ENCODE measurements at places on chromosomes 11 and 22.

DNA sequence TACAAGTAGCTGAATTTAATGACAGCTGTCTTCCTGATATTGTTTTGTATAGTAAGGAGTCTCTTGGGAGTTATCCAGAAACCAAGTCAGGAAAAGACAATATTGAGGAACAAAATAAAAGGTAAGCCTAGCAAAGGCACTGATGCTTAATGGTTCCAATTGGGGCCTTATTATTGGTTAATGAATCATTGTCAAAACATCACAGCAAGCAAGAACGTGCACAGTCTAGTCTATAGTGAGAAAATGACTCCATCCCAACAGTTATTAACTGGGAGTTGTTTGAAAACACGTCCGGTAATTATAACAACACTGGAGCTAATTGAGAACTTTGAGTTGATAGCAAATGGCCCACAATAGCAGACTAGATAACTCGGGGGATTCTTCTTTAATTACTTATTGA lies 17.7 kb downstream of the BSX start:
- DNase-seq, result no peak

GRCh38 chr11:2669634-2670469 lies 29.9 kb downstream of the KCNQ1OT1 start:
- DNase-seq, result no peak

DNA sequence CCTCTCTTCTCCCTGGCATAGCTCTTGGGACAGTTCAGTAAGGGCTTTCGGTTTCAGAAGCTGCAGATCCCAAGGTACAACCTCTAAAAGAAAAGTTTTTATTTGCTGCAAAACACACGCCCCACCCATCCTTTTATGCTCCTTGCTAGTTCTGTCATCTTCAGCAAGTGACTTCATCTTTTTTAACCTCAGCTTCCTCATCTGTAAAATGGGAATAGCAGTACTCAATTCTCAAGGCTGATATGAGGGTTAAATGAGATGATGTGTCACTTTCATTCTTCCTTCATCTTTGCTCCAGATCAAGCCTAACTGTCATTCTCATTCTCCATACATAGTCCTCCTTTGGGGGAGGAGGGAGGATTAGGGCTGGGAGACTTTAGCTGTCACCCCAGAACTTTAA lies 90.0 kb upstream of the ALX4 start:
- DNase-seq, result no peak

DNA sequence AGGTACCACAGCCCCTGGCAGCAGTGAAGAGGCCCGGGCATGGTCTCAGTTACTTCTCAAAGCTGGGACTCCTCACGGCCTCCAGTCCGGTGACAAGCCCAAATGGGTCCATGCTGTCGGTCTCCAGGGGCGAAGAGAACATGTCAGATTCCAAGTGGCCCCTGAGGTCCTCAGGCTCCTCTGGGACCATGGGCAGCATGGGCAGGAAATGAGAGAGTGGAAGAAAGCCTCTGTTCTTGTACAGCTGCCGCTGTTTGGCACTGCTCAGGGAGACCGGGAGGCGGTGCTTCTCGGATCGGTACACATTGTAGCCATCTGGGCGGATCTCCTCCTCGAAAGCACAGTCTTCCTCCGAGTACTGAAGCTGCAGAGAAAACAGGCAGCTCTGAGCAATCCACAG lies 4.6 kb downstream of the FGF19 start:
- DNase-seq, result no peak

DNA sequence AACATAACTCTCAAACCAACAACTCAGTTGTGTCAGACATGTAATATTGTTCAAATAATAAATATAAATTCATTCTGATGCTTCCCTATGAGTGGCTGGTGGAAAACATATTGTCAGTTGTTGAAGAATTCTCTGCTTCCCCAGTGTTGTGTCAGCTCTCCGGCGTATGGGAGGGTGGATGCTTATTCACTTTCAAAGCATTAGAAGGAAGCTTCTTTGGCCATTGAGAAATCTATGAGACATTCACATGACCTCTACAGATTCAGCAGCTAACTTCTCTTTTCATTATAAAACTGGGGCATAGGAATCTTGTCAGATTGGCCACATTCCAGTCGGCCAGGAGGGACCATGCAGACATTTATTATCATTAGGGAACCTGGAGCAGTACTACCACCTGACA lies 2.9 kb downstream of the OR51V1 start:
- DNase-seq, result no peak

DNA sequence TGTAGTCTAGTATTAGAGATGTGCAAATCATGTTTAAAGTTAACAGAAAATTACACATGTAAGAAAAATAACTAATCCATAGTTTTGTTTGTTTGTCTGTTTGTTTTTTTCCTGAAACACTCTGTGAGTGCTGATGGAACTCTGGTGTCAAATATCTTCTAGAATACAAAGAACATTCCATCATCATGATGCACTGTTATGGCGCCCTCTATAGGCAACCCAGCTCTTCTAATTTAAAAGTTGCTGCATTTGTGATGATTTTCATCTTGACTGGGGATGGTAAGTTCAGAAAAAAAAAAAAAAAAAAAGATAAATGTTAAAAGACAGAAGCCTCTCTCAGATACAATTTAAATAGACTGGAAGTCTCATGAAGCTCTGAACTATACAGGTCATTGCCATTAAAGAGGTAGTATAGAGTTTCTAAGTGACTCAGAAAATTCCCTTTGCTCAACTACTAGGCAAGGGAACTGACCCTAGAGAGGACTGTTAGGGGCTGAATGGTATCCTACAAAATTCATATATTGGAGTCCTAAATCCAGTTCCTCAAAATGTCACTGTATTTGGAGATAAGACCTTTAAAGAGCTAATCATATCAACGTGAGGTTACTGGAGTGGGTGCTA lies 597.2 kb upstream of the ANO3 start:
- no peak for DNase-seq

GRCh38 chr22:40332319-40332781 lies 13.9 kb upstream of the ADSL start:
- DNase-seq, result no peak

DNA sequence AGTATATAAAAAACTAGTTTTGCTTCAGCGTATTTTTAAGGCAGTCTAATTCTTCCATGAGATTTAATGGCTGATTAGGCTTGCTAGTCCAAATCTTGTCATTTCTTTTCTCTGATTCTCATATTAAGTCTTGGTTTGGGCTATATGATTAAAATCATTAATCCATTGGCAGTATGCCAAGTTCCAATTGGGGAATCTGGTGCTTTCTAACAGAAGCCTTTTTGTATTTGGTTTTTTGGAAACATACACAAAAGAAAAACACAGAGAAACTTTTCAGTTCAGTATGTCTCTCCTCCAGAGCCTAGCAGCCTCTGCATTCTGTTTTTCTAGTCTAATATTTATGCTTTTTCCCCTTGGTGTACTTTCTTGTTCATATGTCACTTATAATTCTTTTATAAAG lies 37.9 kb downstream of the SWAP70 start:
- no peak for DNase-seq

- DNase-seq, result no peak
These were observed 66.9 kb upstream of the TTLL12 start for GRCh38 chr22:43253839-43254238.

- no peak for DNase-seq
These were observed 10.5 kb downstream of the FGF3 start for GRCh38 chr11:69808667-69809086.

GRCh38 chr11:74696939-74697675 lies 34.1 kb downstream of the CHRDL2 start:
- no peak for DNase-seq

DNA sequence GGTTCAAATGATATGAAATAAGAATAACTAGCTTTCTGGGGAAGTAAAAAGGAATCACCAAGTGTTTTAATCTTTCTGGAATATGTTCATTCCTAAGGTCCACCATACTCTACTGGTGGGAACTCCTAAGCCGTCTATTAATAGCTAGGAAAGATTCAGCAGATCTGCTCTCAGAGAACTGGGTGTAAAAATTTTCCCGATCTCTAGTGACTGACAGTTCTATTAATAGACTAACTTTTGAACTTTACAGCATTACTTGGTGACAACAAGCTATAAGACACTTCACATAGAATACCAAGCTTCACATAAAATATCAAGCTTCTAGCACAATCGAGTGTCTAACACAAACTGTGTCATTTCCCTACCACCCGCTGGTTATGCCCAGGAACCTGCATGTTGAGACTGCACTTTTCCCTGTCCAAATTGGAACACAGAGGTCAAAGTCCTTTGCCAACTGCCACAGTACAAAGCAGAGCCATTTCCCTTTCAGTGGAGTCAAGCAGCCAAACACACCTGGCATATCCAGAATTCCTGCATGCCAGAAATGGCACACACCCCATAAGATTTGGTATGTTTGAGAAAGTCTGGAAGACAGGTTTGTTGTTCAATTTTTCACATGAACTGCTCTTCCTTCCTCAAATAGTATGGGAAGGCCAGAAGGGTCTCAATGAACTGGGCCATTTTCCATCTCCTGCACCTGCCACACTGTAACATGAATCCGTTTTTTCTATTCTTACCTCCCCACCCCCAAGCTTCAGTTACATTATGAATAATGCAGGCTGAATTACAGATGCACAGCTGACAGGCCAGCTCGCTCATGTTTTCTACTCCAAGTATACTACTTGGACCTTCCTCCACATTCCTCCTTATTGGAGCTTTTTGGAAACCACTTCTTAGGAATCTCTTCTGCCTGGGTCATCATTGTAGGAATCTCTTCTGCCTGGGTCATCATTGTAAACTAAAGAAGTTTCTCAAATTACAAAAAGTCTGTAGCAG lies 3.7 kb downstream of the OSBP start:
- no peak for DNase-seq

GRCh38 chr11:121437018-121437685 lies 15.0 kb upstream of the SORL1 start:
- DNase-seq, result no peak

GRCh38 chr11:997907-998306 lies 38.6 kb downstream of the MUC6 start:
- no peak for DNase-seq

GRCh38 chr11:74220376-74220775 lies 49.3 kb downstream of the PPME1 start:
- no peak for DNase-seq

DNA sequence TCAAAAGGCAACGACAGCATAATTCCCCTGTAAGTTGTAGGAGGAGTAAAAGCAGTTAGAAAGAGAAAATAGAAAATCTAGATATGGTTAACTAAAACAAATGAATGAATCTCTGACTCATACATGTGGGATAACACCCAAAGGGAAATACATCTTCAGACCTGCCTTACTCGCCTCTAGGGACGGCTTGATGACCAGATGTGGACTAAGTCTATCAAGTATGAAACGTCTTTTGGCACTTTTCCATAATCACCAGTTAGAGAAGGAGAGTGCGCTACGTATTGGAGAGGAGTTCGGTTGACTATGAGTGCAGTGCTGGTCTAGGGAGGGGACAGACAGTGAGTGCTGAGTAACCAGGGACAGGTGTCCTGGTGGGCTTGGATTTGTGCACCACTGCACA lies 459.9 kb downstream of the OPCML start:
- no peak for DNase-seq

DNA sequence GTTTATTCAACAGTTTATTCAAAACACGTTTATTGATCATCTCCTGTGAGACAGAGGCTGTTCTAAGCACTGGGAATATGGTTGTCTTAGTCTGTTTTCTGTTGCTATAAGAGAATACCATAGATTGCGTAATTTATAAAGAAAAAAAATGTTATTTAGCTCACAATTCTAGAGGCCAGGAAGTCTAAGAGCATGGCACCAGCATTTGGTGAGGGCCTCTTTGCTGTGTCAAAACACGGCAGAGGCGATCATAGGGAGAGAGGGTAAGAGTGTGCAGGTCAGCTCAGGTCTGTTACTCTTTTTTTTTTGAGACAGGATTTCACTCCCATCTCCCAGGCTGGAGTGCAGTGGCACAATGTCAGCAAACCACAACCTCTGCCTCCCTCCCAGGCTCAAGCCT lies 5.2 kb upstream of the IL17RA start:
- no peak for DNase-seq

- no peak for DNase-seq
These were observed 101.5 kb downstream of the BRD1 start for GRCh38 chr22:49726022-49726681.

- no peak for DNase-seq
These were observed 153.9 kb downstream of the TRPC6 start for GRCh38 chr11:101429703-101430540.

DNA sequence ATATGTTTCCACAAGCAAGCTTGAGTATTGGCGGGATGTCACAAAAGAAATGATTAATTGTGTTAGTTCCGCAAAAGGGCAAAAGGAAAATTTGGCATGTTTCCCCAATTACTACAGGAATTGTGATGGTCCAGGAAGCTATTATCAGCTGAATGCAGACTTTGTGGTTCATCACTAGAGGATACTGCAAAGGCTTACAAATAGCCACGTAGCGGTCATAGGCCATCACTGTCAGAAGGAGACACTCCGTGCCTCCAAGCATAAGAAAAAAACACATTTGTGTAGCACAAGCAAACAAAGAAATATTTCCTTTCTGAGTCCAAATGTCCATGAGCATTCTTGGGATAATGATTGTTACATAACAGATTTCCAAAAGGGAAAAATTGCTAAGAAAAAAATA lies 1.8 kb downstream of the OR10AG1 start:
- no peak for DNase-seq

- DNase-seq, result no peak
These were observed 1.2 kb downstream of the KCNQ1OT1 start for GRCh38 chr11:2698386-2699184.

DNA sequence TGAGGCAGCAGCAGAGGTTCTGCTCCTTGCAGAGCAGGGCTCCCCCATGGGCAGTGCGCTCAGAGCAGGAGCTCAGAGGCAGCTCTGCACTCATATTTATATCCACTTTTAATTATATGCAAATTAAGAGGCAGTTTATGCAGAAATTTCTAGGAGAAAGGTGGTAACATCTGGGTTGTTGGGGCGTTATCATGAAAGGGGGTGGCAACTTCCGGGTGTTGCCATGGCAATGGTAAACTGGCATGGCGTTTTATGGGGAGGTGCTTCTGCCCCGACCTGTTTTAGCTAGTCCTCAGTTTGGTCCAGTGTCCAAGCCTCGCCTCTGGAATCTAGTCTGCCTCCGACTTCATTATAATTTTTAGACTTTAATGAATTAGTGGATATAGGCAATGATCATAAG lies 1191.7 kb downstream of the TBC1D22A start:
- no peak for DNase-seq

GRCh38 chr11:22449441-22449840 lies 111.3 kb downstream of the SLC17A6 start:
- DNase-seq, result no peak

- peak; percentile 58 for DNase-seq
These were observed 56.1 kb downstream of the HSD17B12 start for GRCh38 chr11:43736502-43737200.

DNA sequence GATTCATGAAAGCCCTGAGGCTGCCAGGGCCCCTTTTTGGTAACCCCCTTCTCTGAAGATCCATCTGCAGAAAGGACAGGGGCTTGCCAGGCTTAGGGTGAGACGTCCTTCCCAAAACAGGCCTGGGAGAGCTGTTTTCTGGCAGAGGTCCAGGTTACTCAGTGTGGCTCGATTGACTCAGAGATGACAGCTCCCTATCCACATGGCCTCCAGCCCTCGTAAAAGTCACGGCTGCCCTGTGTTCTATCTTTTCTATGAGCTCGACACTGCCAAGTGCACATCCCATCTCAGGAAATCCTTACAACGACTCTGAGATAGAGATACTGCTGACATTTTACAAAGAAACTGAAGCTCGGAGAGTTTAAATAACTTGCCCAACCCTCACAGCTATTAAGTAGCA lies 20.4 kb downstream of the ADAMTS8 start:
- no peak for DNase-seq
